Stimulated activated CD8-positive, alpha-beta memory T cell treated with anti-CD3 and anti-CD28 coated beads, Interleukin-4, amount 100 ng/mL, for 48 hours (primary cell): ENCODE measurements at places on chromosomes 7 and 10.
A peak's percentile ranks its signal among the peaks of the same experiment; 100 is the strongest.

GRCh38 chr7:110759069-110759468 lies 331.9 kb upstream of the LRRN3 start:
- DNase-seq: no peak

GRCh38 chr7:128405471-128406313 lies 4.1 kb downstream of the IMPDH1 start:
- DNase-seq: peak; percentile 68

- no peak for DNase-seq
Observed at GRCh38 chr10:71878327-71879034, 27.4 kb upstream of the PSAP start.

- DNase-seq: no peak
Observed at GRCh38 chr7:118129041-118129795, 54.7 kb upstream of the LSM8 start.

- DNase-seq: no peak
Observed at GRCh38 chr10:6102128-6102527, 13.3 kb downstream of the RBM17 start.

GRCh38 chr7:135213831-135214230 lies 2.5 kb upstream of the WDR91 start:
- DNase-seq: no peak

DNA sequence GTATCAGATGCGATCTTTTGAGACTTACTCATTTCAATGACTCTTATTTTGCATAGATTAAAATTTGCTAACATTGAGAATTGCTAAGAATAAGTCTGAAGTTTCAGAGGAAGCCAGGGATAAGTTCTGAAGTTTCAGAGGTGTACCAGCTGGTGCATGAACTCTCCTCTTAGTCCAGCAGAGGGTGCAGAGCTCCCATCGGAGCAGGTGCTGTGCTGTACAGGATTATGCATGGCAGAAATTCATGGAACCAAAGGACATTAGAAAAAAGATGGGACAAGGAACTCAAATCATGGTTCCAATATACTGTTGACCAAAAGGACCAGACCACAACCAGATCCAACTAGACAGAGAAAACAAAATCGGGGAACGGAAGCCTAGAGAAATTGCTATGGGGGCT lies 41.9 kb downstream of the MGAM2 start:
- DNase-seq: no peak

- DNase-seq: no peak
Observed at GRCh38 chr7:23335621-23336020, 36.5 kb downstream of the MALSU1 start.

- DNase-seq: no peak
Observed at GRCh38 chr7:29044554-29044953, 86.4 kb upstream of the TRIL start.

DNA sequence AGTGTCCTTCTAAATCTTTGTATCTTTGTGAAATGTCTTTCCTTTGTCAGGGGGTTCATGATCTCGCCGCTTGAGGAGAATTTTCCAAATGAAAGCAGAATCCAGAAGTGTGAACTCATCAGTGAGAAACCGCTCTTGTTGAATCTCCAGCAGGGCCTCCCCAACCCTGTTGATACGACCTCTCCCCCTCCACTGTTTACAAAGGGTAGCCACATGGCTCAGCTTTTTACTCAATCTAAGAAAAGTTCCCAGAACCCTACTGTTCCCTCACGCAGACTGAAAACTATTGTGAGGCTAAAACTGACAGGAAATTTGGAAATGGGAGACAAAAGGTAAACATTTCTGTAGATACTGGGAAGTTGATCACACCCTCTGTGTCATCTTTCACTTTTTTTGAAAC lies 73.9 kb downstream of the SEMA3C start:
- DNase-seq: no peak

GRCh38 chr10:33330543-33331378 lies 3.7 kb downstream of the NRP1 start:
- peak; percentile 92 for DNase-seq

- DNase-seq: no peak
Observed at GRCh38 chr7:128928159-128928813, 9.4 kb upstream of the IRF5 start.

- DNase-seq: peak; percentile 92
Observed at GRCh38 chr10:43689955-43690771, 41.5 kb upstream of the ZNF32 start.

DNA sequence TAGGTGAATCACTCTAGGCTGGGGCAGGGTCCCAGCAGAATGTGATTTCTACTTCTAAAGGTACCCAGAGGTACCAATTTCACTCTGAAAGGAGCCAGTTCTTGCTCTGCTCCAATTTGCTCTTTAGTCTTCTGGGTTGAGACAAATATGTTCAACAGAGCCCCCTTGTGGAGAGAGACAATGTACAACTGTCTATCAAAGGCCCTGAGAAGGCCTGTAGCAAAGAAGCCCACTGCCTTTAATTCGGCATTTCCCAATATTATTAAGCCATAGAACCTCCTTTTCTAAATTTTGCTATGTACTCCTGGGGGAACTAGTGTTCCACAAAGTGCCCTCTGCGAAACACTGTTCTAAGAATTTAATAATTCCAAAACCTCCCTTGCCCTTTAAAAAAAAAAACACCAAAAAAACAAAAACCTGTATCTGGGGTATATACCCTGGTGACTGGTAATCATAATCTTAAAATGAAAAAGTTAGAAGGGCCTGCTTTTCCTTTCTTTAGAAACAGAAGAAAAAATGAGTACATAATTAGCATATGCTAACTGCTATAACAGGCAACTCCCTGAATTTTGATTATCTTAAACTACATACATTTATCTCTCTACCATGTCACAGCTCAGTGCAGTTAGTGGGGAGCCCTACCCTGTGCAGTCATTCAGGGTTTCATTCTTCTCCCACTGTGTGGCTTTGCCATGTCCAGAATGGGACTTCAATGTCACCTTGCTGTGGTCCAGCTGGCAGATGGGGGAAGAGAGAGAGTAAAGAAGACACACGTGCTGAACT lies 160.9 kb upstream of the BMPER start:
- DNase-seq: no peak

DNA sequence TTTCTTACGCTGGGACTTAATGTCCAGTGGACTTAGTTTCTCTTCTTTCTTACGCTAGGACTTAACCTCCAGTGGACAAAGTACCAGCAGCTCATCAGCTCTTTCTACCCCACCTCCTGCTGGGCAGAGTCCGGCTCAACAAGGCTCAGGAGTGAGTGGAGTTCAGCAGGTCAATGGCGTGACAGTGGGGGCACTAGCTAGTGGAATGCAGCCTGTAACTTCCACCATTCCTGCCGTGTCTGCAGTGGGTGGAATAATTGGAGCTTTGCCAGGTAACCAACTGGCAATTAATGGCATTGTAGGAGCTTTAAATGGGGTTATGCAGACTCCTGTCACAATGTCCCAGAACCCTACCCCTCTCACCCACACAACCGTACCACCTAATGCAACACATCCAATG lies 199.7 kb downstream of the MLLT10 start:
- DNase-seq: no peak

DNA sequence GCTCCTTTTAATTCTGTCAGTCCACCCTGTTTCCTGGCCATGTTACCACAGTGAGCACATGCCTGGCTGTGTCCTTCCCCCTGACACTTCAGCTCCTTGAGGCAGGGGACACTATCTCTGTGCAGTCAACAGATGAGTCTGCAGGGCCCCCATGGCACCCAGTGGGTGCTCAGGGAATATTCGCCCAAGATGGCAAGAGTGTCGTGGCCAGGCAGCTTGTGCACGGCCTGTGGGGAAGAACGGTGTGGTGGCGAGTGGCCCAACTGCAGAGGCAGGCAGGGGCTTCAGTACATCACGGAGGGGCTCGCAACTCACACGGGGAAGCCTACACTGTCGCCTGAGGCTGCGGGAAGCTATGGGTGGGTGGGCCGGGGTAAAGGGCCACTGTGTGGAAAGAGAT lies 91.1 kb downstream of the TRRAP start:
- no peak for DNase-seq

GRCh38 chr7:153939177-153939576 lies 113.0 kb upstream of the DPP6 start:
- DNase-seq: no peak

- DNase-seq: no peak
Observed at GRCh38 chr10:56585447-56586171, 224.6 kb upstream of the ZWINT start.

GRCh38 chr7:106111655-106112117 lies 426 bp downstream of the SYPL1 start:
- peak; percentile 63 for DNase-seq

DNA sequence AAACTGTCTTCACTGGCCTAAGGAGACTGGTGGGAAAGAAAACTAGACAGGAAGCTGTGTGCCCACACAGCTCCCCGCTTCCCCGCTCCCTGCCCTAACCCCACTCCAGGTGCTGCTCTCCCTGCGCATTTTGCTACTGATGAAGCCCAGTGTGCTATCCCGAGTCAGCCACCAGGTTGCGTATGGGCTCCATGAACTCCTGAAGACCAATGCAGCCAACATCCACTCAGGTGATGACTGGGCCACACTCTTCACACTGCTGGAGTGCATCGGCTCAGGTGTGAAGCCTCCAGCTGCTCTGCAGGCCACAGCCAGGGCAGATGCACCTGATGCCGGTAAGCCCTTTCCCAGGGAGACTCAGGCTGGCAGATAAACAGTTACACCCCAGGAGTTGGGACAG lies 20.3 kb upstream of the NFKB2 start:
- DNase-seq: no peak

DNA sequence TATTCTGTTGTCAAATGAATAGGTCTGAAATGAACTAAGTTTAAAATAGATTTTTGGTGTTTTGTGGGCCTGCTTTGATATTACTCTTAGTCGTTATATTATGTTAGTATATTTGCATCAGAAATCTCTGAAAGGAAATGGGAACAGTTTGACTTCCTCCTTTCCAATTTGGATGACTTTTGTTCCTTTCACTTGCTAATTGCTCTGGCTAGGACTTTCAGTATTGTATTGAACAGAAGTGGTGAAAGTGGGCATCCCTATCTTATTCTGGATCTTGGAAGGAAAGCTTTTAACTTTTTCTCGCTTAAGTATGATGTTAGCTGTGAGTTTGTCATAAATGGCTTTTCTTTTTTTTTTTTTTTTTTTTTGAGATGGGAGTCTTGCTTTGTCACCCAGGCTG lies 273.6 kb upstream of the DKK1 start:
- no peak for DNase-seq

DNA sequence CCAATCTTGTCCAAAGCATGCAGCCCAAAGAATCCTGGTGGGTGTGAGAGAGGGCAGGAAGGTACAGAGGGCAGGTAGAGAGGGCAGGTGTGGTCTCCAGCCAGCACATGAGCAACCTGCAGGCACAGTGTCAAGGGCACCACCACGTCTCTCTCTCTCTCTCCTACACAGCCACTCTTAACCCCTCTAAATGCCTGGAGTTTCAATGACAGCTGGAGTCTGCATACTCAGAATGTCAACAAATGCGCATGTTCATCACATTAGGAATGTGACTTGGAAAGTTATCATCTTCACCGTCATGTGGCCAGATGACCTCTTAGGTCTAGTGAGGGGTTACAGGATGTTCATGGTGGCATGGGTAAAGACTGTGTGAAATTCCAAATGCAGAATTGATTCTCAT lies 456.8 kb downstream of the SORCS1 start:
- no peak for DNase-seq

- DNase-seq: no peak
Observed at GRCh38 chr7:17307000-17307399, 8.5 kb downstream of the AHR start.

DNA sequence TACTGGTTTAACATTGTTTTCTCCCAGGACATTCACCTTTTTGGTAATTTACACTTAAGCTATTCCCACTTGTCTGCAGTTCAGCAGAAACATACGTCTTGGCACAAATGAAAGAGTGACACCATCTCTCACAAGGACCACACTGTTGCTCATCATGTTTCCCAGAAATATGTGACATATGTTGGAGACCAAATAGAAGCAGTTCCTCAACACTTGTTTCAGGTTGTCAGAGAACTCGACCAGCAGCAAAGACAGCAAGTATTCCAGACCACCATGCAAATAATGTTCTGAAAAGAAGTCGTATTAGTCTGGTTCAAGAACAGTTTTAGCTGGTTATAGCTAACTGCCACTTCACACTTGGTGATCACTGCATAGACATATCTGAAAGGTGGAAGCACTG lies 81.3 kb upstream of the KLF6 start:
- no peak for DNase-seq

DNA sequence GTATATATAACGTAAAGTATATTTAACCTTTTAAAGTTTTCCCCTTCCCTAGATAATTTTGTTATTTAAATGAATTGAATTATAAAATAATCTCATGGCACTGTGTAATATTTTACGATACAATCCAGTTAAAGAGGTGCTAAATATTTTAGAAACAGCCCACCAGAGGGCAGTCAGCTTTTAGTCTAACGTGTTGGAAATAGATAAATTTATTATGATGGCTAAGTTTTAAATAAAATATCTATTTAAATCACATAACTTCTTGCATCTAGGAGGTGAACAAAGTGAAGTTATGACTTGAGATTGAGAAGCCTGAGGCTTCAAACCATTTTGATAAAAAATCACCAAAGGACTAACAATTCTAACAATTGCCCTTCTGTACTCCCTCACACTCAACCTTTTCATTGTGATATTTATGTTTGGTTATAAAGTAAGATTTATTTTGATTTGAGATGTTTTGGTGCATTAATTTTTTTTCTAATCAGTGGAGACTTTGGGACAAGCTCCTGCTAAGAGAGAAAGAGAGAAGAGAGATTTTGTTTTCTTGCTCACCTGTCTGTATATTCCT lies 171.5 kb upstream of the SP4 start:
- no peak for DNase-seq

DNA sequence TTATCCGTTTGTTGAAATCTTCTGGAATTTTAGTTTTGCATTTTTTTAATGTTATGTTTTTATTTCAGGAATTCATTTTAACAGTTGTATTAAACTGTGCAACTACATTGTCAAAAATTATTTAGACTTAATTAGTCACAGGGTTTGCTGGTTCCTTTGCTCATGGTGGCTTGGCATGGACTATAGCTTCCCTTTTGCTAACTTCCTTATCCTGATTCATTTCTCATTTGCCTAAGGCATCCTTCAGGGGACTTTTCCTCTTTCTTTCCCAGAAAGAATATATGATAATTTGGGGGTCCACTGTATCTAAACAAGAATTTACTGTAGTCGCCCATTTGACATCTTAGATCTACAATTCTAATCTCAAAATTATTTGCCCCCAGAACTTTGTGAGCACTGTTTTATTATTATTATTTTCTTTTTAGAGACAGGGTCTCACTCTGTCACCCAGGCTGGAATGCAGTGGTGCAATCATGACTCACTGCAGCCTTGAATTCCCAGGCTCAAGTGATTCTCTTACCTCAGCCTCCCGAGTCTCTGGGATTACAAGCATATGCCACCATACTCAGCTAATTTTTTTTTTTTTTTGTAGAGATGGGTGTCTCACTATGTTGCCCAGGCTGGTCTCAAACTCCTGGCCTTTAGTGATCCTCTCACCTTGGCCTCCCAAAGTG lies 13.9 kb downstream of the FIGNL1 start:
- no peak for DNase-seq

- no peak for DNase-seq
Observed at GRCh38 chr7:106062521-106062931, 49.6 kb downstream of the SYPL1 start.

DNA sequence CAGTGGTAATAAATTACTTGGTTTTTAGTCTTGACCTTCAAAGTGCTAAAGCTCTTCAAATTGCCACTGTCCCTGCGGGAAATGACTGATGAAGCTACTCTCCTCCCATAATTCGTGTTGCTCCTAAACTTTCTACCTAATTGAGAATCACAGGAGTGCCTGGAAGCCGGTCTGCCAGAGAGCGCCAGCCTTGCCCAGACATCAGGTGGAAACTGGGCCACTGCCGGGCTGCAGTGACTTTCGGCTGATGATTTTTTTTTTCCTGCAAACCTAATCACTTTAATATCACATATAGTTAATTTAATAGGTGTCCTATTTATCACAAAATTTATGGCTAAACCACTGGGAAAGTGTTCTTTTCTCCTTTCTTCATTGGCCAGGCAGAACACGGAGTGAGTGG lies 59.6 kb upstream of the UBE3C start:
- DNase-seq: no peak
